ENCODE measurements at places on chromosomes 16 and 17.

DNA sequence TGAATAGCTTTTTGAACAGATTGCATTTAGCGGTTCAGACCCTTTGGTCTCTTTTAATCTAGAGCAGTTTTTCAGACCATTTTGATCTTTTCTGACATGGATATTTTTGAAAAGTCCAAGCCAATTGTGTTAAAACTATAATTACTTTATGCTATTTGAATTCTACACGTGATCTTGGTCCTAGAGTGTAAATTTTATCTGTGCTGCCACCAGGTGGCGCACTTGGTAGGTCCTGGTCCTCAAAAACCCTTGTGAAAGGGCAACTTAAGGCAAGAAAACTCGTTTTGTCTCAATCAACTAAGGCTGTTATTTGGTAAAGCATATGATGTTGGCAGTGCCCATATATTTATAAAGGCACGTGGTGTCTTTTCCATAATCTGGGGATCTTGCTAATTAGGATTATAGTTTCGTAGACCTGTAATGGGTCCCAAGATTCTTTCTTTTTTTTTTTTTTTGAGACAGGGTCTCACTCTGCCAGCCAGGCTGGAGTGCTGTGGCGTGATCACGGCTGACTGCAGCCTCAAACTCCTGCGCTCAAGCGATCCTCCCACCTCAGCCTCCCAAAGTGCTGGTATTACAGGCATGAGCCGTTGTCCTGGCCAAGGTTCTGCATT lies 43.9 kb upstream of the TEX2 start:
- DNase-seq, result peak; percentile 71

- no peak for DNase-seq
Measured at GRCh38 chr17:50558091-50558490, 2.4 kb upstream of the CACNA1G start.

DNA sequence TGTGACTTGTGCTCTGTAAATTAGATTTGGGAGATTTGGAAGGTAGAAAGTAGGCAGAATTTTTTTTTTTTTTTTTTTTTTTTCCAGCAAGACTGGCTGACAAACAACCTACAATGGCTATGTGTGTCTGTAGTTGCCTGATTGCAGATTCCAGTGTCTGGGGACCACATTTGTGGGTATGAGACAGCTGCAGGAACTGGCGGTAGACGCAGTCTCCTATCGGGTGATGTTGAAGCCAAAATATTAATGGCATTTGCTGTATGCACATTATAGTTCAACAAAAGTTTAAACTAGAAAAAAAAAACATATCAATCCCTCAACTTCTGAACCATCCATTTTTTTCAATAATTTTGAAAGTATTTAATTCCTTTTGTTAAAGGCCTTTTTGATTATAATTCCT lies 665.2 kb downstream of the TOX3 start:
- DNase-seq, result no peak

GRCh38 chr16:2328428-2328827 lies 12.1 kb downstream of the ABCA3 start:
- no peak for DNase-seq

- no peak for DNase-seq
Measured at GRCh38 chr16:11868412-11868980, 17.2 kb upstream of the RSL1D1 start.

DNA sequence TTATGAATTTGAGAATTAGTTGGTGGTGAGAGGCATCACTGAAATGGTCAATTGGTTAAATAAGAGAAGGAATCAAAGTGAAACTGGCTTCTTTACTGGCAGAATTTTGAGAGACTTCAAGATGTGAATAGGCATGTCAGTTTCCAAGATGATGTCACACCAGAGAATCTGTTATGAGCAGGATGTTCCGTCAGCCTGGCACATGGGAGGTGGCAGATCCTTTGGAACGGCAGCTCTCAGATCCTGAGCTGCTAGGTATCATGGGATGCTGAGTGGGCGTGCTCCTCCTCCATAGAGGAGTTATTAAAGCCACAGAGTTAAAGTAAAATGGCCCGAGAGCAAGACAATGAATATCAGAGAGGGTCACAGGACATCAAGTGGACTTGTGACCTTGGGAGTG lies 444.3 kb upstream of the HSBP1 start:
- no peak for DNase-seq

DNA sequence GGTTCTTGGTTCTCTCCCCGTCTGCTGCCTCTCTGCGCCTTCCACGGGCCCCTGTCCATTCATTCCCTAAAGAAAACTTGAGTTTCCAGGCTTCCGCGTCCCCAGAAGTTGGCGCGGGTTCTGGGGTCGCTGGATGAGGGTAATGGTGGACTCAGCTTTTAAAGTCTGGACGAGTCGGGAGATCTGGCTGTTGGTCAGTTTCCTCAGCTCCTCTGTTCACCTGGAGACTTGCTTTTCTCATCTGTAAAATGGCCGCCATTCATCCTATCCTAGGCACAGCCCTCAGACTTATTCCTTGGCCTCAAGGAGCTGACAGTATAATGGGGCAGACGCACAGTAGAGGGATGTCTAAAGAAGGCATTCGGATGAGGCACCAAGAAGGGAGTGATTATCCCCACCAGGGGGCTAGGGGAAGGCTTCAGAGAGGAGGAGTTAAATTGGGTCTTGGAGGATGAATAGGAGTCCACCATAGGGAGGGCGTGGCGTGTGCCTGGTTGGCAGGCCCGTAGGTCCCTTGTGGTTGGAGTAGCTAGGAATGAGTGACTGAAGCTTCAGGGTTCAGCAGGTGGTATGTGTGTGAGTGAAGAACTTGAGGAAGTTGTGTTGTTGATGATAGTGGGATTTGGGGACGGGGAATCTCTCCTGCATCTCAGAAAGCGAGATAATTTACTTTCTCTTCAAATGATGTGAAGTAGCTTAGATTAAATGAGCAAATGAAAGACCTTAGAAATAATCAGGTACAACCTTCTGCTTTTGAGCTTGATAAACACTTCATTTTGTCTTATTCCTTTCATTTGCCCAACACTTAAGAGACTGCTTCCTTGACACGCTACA lies 652 bp downstream of the VPS35L start:
- peak; percentile 39 for DNase-seq

DNA sequence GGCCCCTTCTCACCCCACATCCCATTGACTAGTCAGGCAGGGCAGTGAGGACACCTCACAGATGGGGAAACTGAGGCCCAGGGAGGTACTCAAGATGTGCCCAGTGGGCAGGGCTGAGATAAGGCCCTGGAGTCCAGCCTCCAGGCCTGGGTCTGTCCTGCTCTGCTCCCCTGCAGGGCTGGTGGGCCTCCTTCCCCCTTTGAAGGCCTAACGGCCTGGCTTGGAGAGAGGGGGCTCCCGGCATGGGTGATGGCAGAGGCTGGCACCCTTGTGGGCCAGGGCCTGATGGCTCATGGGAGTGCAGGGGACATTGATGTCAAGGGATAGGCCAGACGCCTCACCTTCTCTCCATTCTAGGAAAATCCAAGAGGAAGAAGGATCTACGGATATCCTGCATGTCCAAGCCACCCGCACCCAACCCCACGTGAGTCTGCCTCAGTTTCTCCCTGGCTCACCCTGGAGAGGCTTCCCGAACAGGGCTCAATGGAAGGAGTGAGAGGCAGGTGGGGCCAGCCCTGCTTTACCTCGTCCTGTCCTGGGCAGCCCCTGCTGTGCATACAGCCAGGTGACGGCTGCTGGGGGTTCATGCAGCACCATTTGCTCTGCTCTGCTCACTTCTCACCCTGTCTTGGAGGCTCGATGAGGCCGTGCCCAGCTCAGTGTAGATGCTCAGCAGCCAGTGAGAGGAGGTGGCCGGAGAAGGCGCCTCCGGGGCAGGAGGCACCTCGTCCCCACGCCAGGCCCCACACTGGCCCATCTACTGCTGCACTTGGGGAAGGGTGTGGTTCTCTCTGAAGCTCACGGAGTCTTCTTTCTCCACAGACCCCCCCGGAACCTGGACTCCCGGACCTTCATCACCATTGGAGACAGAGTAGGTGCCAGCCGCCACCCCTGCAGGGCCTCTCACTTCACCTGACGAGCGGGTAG lies 13.8 kb downstream of the MAP2K3 start:
- DNase-seq, result no peak

DNA sequence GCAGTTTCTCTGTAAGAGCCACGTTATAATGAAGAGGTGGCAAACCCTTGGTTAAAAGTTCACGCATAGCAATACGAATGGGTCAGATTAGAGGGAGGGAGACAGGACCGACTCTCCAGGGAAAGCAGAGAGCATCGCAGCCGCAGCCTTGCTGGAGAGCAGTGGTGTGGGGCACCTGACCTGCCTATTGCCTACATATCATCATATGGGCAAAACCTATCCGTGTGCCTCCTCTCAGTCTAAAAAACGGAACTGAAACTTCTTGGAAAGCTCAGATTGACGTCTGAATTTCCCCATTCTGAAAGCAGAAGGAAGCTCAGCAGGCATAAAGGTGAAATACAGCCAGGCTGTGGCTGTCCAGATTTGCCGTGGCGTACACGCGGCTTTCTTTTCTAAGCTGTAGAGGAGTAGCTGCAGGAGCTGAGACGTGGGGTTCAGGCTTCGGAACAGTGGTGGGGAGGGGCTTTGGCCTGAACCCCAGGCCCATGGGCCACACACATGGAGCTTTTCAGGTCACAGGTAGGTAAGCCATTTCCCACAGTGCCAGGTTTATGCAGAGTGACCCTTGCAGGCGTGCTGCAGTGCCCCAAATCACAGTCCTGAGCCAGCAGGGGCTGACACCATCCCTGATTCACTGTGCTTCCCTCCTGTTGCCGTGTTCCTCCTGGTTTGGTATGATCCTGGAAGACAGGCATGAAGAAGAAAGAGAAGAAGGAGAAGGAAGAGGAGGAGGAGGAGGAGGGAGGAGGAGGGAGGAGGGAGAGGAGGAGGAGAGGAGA lies 41.6 kb upstream of the TNRC6C start:
- no peak for DNase-seq

DNA sequence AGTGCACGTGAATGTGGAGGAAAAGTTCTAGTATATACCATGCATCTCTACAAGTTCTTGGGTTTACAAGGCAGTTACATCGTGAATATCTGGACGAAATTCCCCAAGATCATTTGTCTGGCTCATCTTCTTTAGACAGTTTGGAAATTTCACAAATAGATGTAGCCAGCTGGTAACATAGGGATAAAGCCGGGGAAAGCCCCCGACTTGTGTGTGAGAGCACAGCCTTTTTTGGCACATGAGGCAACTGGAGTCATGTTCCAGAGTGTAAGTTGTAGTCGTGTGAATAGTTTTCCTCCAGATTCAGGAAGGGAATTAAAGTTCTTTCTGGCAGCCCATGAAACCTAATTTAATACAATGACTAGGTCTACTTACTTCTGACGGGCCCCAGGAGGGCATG lies 62.3 kb downstream of the MARCHF10 start:
- no peak for DNase-seq

GRCh38 chr17:4625181-4625617 lies 16.3 kb downstream of the ALOX15 start:
- DNase-seq, result no peak

GRCh38 chr17:59093145-59093701 lies 13.5 kb downstream of the TRIM37 start:
- no peak for DNase-seq

DNA sequence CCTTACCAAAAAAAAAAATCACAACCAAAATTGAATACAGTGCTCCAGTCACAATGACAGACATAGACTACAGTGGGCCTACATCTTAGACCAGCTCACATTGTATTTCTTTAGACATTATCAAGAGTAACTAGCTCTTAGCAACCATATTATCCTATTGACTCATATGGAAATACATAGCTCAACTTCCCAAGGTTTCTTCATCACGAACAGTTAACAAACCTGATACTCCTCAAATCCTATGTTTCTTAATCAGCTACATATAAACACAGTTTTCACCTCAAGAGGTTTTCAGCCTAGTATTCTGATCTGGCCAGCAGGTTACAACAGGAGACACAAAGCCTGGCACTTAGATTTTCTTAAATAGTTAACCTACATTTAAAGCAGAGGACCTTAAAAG lies 29.7 kb downstream of the CMC2 start:
- no peak for DNase-seq

- DNase-seq, result no peak
Measured at GRCh38 chr16:74073456-74073855, 223.2 kb upstream of the PSMD7 start.

All from activated CD4-positive, alpha-beta memory T cell treated with anti-CD3 and anti-CD28 coated beads, Interleukin-2, amount 10 ng/mL, durations not matched to agents 7 days and 5 days (primary cell).